NCI-H2029 treated with DMSO at 0.1 percent for 48 hours (cell line): ENCODE measurements at places on chromosomes 6 and 20.

DNA sequence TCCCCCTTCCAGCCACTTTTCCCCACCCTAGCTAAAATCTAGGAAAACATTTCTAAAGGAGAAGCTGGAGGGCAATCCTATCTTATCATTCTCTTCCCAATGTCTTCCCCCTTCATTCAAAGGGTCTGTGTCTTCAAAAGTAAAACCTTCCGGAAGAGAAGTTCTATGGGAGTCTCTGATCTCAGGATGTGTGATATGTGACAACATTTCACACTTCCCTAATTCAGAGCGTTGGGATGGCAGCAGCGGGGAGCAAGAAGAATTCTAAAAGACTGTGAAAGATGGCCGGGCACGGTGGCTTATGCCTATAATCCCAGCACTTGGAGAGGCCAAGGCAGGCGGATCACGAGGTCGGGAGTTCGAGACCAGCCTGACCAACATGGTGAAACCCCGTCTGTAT lies 65.4 kb upstream of the AKIRIN2 start:
- no peak for DNase-seq

DNA sequence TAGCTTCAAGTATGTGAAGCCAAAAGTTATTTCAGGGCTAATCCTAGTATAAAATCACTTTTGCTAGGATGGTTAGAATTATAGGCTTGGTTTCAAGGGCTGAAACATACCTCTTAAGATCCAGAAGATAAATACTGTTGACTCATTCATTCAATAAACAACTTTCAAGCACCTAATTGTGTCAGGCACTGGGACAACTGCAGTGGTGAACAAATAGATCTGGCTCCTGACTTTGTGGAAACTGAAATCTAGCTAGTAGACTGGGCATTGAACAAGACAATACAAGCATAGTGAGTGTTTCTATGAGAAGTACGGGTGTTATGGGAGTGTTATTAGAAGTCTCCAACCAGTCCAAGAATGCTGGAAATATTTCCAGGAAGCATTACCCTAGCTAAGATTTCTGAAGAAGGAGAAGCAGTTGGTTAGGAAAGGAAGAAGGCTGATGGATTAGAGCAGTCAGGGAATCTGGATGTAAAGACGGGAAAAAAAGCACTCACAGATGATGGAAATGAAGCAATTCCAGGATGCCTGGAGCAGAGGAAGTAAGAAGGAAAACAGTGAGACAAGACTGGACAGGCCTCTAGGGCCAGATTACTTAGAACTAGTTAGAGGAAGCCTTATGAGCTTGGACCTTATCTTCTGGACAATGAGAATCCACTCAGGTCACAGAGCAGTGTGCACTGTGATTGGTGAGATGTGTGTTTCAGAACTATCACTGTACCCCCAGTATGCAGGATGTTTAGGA lies 132.6 kb upstream of the RAB32 start:
- no peak for DNase-seq

DNA sequence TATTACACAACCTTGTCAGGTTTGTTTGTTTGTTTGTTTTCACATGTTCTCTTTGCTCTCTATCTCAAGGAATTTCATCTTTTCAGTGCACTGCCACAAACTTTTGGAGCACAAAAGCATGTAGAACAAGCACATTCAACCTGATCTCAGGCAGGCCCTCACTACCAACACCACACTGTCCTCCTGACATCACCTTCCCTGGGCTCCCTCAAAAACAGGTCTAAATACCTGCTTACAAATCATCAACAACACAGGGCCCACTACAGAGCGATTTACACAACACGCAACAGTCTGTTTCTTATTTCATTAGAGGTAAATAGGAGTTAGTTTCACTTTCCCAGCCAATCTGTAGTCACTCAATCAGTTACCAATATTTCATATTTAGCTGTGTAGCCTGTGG lies 241.4 kb downstream of the EPHA7 start:
- DNase-seq: no peak

GRCh38 chr6:160986851-160987250 lies 4.7 kb upstream of the MAP3K4 start:
- no peak for DNase-seq

DNA sequence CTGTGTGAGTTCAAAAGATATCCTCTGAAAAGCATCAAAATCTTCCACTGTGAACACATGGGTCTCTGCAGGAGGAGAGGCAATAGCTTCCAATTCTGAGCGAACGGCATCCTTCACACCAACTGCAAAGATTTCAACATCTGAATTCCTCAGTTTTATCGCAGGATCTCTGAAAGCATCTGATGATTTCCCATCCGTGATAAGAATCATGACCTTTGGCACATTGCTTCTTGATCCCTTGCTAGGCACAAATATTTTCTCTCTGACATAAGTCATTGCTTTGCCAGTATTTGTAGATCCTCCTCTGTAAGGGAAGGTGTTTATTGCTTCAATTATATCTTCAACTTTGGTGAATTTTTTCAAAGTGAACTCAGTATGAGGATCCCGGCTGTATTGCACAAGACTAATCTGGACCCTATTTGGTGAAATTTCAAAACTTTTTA lies 22.7 kb downstream of the COL12A1 start:
- DNase-seq: no peak

GRCh38 chr6:13412639-13413465 lies 74.5 kb downstream of the GFOD1 start:
- peak; percentile 96 for DNase-seq

DNA sequence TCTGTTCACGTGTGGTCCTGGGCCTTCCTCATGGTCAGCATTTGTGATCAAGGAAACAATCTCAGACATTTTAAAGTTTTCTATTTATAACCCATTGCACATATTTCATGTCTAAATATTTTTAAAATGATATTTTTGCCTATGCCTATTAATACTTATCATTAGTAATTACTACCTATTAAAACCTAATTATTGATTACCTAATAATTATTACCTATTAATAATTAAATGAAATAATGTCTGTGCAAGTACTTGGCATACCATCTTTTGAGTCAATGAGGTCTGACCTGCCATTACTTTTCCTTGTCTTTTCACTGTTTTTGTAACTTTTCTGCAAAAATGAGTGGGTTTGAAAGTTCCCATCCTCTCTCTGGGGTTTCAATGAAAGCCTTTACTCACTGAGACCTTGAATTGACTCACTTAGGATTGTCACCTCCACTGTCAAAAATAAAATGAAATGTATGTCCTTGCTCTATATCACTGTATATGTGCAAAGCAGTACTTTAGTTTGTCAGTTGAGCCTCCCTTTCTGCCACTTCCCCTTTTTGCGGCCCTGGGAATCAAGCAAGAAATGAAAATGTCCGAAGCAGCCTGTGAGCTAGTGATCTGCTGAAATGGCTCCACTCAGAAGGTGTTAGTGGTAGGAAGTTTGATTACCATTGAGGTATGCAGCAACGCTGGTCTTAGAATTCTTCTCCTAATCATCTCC lies 87.8 kb downstream of the L3MBTL3 start:
- no peak for DNase-seq

DNA sequence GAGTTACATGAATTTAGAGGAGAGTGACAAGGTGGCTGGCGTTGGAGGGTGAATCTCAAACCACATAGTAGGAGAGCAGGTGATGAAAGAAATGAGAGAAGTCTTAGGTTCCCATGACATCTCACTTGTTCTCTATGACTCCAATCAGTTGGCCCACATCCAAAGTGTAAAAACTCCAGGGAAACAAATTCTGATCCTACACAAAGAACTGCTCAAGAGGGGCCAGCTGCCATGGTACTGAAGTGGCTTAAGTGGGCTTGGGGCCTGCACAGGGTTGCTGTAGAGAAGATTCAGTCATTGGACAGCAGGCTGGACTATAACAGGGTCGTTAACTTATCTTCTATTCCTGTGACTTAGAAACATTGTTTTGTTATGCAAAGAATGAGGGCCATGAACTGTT lies 7.6 kb upstream of the ADGRF4 start:
- peak; percentile 37 for DNase-seq

- no peak for DNase-seq
Measured at GRCh38 chr20:19937651-19938420, 79.3 kb upstream of the NAA20 start.

DNA sequence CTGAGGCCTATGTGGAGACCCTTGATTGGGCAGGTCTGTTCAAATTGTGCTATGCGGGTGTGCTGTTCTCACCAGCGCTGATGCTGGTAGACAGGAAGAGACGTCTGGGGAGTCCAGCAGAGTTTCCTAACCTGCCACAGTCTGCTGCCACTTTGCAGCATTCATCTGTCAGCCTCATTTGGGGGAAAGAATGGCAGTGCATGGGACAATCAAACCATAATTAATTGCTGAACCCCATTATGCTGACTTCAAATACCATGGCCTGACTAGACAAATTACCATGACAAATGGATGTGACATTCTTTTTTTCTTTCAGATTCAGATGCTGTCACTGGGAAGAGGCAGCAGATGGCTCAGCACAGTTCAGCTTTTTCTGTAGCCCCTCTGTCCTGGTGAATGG lies 171.4 kb upstream of the SYNDIG1 start:
- DNase-seq: no peak

DNA sequence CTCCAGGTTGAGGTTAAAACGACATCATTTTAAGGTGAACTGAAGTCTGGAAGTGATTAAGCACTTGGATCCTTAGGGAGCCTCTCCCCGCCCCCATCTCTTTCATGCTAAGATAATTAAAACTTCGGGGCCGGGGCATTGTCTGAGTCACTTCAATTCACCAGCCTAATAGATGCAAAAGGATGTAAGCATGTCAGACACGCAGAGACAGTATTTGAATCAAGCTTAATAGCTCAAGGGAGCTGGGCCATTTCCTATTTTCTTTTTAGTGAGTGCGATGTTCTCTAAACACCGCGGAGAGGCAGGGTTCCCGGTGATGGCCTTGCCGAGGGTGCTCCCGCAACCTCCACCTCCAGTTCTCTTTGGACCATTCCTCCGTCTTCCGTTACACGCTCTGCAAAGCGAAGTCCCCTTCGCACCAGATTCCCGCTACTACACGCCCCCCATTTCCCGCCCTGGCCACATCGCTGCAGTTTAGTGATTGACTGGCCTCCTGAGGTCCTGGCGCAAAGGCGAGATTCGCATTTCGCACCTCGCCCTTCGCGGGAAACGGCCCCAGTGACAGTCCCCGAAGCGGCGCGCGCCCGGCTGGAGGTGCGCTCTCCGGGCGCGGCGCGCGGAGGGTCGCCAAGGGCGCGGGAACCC lies 516 bp upstream of the IRF4 start:
- DNase-seq: no peak

GRCh38 chr6:164195278-164195941 lies 780.9 kb downstream of the QKI start:
- DNase-seq: no peak

DNA sequence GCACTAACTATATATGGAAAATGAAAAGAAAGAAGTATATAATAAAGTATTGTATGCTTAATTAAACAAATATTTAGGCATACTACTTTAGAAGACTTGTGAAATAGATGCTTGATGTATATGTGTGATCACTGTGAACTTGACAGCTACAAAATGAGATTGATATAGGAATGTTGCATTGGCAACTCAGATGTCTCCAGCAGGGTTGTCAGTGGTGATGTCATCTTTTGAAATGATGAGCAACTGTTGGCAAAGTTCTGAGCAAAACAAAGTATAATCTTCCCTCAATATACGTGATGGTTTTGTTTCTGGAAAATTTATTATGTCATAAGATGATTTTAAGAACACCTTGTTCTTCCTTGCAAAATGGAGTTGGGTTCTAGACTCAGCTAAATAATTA lies 133.8 kb downstream of the ARID1B start:
- DNase-seq: no peak

DNA sequence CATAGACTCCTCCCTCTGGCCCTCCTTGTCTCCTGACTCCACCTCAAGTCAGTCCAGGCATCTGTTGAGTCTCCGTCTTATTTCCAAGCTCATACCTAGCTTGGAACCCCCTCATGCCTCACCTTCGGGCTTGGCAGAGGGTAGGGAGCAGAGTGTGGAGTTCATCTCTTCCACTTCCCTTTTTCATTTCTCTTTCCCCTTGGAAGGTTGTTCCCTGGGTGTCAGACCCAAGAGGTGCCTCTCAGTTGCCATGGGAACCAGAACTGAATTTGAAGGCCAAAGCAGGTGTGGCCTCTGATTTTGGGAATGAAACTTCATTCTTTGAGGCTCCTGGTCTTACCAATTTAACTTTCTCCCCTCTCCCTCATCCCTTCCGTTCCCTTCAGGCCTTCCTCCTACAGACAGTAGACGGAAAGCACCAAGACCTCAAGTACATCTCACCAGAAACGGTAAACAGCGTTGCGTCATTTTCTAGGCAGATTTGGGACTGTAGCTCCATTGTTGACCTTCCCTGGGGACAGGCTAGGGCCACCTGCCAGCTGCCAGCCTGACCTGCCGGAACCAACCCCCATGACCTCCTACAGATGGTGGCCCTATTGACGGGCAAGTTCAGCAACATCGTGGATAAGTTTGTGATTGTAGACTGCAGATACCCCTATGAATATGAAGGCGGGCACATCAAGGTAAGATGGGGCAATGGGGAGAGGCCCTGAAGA lies 6.6 kb downstream of the CDC25B start:
- DNase-seq: no peak

DNA sequence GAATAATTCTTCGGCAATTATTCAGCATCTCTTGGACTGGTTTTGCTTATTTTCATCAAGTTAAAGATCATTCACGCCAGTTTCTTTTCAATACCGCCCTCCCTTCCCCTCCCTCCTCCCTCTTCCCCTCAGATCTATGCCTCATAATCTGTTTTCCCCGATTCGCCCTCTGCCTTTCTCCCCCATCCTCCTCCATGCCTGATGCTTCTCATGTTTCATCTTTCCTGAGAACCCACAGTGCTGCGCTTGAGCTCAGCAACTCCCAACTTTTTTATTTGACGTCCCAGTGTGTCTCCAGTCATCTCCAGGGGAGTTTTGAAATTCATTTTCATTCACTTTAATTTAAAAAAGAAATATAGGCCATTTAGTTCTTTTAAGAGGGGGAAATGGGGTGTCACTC lies 142.7 kb downstream of the PTPRT start:
- no peak for DNase-seq

GRCh38 chr6:79152269-79152737 lies 74.2 kb upstream of the PHIP start:
- DNase-seq: no peak

DNA sequence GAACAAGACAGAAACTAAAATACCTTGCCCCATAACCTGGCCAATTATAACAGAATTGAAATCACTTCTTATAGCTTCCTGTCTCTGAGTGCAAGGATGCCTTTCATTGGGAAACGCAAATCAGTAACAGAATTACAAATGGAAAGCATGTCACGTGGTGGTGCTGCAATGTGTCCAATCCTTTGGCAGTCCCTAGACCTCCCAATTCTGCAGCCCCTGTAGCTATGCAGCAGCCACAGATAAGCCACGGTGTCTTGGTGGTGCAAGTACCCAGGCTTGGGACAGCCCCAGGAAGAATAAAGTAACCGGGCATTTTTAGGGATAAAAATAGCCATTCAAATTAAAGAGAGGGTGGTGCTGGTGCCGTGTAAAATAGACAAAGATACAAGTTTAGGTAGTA lies 134.6 kb upstream of the CCN2 start:
- DNase-seq: no peak

DNA sequence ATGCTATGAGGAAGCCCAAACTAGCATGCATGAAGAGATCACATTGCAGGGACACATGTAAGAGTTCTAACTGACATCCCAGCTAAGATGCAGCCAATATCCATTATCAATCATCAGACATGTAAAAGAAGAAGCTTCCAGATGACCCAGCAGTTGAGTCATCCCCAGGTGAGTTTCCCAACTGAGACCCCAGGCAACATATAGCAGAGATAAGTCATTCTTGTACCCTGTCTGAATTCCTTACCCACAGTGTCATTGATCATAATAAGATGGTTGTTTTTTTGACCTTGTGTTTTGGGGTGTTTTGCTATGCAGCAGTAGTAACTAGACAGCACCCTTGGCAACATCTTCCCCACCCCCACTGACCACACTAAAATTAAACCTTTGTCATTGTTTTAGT lies 18.9 kb downstream of the SIRPD start:
- DNase-seq: no peak

- no peak for DNase-seq
Measured at GRCh38 chr6:67411036-67411435, 1224.0 kb upstream of the ADGRB3 start.
